ENCODE measurements at places on chromosomes 13 and 19.

- DNase-seq = no peak
Observed at GRCh38 chr13:31818236-31818635, 78.9 kb downstream of the RXFP2 start.

DNA sequence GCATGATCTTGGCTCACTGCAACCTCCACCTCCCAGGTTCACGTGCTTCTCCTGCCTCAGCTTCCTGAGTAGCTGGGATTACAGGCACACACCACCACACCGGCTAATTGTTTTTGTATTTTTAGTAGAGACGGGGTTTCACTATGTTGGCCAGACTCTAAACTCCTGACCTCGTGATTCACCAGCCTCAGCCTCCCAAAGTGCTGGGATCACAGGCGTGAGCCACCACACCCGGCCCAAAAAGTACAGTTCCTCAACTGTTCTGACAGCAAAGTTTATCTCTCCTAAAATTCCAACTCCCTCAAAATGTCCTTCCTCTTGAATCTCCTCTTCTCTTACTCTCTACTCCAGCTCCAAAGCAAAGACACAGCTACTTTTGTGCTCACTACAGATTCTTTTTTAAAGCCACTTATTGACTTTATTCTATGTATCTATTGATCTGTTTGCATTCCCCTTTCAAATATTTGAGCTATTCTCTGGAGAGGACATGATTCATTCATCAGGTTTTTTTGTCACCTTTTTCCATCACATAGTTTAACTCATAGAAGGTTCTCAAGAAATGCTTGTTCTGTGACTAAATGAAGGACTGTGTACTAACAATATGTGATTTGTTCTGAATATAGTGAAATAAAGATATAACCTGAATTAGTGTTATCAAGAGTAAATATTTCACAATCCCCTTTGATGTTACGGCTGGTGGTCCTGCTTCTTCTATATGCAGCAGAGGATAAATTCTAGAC, 142.2 kb downstream of the TBC1D4 start:
- no peak for DNase-seq

GRCh38 chr19:15948223-15949058, at the start of gene OR10H4:
TSS of gene OR10H4 (plus strand) at chr19:15949008. CDS start at chr19:15949008, 0 bp downstream.
- no peak for DNase-seq

- no peak for DNase-seq
Observed at GRCh38 chr19:48393559-48394330, at the start of gene GRIN2D. TSS of gene GRIN2D (plus strand) at chr19:48393668. CDS start at chr19:48398393, 4,725 bp downstream.

- DNase-seq = peak; percentile 51
Observed at GRCh38 chr13:40664350-40665125, 1.9 kb downstream of the FOXO1 start.

- no peak for DNase-seq
Observed at GRCh38 chr19:19749908-19750841, 17.3 kb upstream of the ZNF14 start.

GRCh38 chr13:107276936-107277335, 709.0 kb upstream of the ARGLU1 start:
- DNase-seq = no peak

DNA sequence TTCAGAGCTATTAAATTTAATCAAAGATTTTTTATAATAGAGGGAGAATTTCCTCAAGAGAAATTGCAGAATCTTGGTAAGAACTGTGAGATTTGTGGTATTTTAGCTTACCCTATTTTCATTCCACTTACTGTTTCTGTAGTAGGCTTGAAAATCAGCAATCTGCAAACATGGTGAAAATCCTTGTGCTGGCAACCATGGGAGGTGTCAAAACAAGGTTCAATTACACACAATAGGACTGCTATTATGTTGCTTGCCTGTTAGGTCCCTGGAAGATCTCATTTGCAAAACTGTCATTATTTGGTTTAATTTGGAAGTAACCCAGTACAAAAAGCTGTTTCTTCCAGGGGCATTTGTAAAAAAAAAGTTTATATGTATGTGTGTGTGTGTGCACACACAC, 662.8 kb upstream of the SLITRK6 start:
- DNase-seq = no peak

GRCh38 chr19:33464010-33464732, 57.4 kb downstream of the PEPD start:
- DNase-seq = no peak

DNA sequence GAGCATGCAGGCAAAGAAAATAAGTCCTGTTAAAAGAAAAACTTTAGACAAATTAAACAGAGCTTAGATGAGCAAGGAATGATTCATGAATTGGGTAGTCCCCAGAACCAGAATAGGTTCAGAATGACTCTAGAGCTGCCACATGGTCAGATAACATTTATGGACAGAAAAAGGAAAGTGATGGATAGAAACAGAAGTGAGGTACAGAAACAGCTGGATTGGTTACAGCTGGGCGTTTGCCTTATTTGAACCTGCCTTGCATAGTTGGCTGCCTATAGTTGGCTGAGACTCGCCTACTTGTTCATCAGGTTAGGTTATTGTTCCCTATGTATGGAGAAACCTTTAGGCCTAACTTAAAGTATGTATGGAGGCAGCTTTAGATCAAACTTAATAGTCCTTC, 35.4 kb downstream of the WDFY2 start:
- DNase-seq = no peak

DNA sequence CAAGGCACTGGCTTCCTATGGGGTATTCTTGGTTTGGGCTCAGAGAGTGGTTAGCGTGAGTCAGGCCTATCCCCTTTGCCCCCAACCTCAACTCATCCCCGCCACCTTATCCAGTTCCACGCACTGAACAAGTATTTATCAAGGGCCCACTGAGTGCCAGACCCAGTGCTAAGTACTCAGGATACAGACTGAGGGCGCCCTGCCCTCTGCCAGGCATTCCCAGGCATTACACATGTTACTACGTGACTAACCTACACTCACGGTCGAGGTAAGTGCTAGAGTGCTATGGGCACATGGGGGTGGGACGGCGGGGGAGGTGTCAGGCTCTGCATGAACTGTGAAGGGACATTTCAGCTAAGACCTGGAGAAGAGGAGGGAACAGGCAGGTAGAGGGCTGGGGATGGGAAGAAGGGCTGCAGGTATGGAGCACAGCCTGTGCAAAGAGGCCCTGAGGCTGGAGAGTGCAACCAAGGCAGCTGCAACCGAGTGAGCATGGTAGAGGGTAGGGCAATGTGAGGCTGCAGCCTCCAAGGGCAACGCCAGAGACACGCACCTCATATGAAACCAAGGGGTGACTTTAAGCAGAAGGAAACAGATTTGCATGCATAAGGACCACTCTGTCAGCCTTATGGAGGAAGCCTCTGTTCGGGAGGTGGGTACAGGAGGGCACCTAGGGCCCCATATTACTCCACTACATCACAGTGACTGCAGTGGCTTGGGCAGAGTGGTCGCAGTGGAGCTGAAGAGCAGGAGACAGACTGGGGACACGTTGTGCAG, 22.5 kb downstream of the DHRS12 start:
- no peak for DNase-seq

- no peak for DNase-seq
Observed at GRCh38 chr13:49657241-49657641, 28.9 kb downstream of the ARL11 start.

GRCh38 chr19:6590258-6590826, 608 bp downstream of the CD70 start:
- no peak for DNase-seq

DNA sequence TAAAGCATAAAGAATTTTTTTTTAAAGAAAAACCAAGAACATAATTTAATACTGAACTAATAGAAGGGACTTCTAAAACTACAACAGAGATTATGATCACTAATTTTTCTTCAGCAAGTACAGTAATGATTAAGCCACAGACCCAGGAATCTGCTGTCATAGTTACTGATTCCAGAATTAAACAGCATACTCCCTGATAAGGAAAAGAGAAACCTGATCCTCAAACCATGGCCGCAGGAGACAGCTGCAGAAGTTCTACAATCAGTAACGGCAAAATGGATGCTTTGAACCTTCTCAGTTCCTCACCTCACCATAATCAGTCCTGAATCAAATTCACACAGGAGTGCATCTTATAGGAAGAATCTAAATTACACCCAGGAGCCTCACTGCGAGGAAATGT, 939.0 kb upstream of the SLITRK1 start:
- DNase-seq = no peak

DNA sequence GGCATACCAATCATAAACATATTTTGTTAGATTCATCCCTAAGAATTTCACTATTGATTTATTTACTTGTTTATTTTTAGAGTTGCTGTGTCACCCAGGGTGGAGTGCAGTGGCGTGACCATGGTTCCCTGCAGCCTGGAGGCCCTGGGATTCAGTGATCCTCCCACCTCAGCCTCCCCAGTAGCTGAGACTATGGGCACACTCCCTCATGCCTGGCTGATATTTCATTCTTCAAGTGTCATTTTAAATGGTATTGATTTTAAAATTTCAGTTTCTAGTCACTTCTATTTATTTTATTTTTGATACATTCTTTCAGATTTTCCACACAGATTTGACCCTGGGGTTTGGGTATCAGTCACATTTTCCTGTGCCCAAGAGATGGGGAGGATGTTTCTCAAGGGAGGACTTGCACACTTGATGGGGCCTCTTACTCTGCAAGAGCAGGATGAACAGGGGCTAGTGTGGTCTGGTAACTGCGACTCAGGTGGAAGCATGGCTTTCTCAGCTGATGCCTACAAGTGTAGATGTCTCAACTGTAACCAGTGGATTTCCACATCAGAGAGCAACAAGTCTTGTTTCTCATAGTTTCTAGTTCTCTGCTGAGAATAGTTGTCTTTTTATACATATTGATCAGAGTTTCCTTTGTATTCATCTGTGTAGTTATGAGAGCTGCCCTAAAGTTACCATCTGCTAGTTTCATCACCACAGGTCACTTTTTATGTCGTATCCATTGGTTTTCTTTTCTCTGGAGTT, 40.2 kb downstream of the CCNE1 start:
- DNase-seq = no peak

- no peak for DNase-seq
Observed at GRCh38 chr13:41916173-41916954, 44.5 kb downstream of the VWA8 start.

DNA sequence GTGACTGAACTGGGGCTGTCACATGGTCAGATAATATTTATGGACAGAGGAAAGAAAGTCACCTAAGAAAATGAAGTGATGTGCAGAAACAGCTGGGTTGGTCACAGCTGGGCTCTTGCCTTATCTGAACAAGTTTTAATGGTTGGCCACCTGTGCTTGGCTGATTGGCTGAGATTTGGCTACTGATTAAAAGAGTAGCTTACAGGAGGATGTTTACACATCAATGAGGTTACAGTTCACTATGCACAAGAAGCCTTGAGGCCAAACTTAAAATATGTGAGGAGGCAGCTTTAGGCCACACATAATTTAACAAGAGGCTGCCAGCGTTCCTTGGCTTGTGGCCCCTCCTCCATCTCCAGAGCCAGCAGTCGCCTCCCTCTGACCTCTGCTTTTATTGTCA, 99.2 kb upstream of the C1QTNF9B start:
- no peak for DNase-seq

DNA sequence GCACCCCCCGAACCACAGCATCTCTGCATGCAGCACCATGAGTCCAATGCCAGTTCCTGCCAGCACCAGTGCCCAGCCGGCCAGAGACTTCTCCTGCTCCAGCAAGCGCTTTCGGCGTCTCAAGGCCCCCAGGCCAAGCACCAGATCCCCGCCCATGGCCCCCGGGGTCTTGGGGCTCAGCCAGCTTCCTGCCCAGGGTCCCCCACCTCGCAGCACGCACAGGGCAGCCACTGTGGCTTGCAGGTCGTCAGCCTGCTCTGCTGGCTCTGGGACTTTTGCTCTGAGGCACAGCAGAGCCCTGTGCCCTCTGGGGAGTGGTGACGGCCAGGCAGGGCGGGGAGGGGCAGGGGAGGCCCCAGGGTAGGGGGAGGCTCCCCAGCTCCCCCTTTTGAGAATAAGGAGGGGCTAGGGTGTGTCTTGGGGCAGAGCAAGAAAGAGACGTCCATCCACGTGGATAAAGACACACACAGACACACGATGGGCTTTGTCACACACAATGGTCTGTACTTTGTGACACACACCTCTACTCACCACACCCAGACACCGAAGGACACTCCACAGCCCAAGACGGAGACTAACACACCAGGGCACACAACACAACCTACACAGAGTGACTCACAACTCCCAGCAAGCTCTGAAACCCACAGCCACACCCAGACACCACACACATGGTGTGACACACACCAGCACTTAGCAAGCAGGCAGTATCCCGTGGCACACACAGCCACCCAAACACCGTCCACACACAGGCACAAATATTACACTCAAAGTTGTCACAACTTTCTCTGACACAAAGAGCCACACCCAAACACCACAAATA, at the start of gene KCNN4:
Gene KCNN4 (minus strand): TSS at position 268 of the 820 bp plus-strand sequence. CDS start 112 bp downstream, at position 156.
- no peak for DNase-seq

DNA sequence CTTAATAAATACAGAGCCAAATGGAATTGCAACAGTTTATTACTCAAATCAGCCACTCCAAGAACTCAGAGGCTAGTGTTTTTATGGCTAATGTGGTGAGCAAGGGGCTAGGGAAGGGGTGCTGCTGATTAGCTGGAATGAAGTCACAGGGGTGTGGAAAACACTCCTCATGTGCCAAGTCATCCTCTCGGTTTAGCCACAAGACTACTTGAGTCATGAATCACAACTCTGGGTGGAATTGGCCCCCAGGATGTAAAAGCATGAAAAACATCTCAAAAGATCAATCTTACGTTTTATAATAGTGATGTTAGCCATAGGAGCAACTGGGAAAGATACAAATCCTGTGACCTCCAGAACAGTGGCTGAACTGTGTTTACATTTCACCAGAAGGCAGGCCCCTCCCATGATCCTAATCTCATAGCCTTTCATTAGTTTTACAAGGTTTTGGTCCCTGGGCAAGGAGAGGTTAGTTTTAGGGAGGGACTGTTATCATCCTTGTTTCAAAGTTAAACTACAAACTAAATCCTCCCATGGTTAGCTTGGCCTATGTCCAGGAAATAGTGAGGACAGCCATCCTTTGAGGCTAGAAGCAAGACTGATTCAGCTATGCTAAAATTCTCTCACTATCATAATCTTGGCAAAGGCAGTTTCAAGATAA, 2020.1 kb upstream of the PCDH20 start:
- no peak for DNase-seq

DNA sequence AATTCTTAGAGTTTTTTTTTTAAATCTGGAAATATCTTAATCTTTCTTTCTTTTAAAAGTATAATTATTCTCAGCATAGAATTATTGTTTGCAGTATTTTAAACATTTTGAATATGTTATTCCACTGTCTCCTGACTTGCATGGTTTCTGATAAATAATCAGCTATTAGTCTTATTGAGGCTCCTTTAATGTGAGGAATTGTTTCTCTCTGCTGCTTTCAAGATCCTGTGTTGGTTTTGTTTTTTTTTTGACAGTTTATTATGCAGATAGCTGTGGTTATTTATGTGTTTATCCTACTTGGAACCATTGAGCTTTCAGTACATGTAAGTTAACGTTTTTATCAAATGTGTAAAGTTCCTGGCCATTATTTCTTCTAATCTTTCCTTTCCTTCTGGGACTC, 477.9 kb upstream of the HTR2A start:
- no peak for DNase-seq

Measured in substantia nigra (tissue), 51 donors.